ENCODE measurements at places on chromosomes 6 and 20.

DNA sequence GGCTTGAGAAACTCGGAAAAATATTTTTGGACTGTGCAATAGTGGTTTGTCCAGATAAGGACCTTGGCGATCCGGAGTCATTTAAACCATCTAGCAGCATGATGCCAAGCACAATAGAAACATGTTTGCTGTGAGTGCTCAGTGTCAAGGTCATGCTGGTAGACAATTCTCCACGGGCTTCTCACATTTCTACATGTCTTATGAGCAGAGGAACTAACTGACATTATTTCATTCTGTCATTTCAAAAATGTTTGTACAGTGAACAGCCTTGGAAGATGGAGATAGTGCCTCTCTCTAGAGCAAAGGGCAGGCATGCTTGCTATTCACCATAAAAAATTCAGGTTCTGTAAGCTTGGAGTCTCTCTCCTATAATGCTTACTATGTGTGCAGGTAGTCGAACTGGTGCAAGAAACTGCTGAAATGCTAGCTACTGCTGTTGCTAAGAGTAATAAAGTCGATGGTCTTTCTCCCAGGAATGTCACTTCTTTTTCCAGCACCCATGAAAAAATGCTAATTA lies 25.4 kb upstream of the CCN2 start:
- DNase-seq: peak; percentile 54

GRCh38 chr6:90118581-90118980 lies 178.1 kb downstream of the BACH2 start:
- no peak for DNase-seq

- no peak for DNase-seq
These were observed 97.6 kb upstream of the AKIRIN2 start for GRCh38 chr6:87799651-87800050.

DNA sequence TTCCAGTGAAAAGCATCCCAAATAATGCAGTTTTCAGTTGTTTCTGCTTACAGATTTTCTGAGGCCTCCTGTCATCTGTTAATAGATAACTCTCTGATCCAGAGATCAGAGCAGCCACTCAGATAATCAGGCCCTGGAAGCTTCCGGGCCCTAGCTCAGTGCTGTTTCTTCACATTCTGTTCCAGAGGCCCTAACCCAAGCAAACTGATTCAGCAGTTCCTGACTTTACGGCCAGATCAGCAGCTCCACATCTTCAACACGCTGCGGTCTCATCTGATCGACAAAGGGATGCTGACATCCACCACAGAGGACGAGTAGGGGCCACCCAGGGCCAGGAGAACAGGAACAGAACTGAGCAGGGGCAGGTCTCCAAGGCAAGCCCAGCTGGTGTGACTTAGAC lies 63.1 kb downstream of the CDS2 start:
- DNase-seq: no peak

DNA sequence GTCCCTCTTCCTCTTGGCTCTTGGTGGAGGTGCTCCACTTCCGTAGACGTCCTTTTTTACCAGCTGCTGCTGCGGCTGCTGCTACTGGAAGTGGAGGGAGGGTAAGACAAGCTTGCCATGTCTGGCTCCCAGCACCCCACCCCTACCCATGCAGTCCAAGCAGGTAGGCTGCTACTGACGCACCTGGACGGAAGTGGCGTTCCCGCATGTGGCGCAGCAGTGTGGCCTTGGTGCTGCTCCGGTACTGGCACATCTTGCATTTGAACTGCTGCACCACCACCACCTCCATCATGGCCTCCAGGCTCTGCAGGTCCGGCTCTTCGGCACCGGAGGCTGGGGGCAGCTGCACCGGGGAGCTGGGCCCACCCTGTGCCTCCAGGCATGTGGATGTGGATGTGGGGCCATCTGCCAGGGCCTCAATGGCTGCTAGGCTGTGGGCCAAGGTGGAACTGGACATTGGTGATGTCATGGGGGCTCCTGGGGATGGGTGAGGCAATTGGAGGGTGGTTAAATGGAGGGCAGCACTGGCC lies 4.4 kb downstream of the ZNF335 start:
- no peak for DNase-seq

DNA sequence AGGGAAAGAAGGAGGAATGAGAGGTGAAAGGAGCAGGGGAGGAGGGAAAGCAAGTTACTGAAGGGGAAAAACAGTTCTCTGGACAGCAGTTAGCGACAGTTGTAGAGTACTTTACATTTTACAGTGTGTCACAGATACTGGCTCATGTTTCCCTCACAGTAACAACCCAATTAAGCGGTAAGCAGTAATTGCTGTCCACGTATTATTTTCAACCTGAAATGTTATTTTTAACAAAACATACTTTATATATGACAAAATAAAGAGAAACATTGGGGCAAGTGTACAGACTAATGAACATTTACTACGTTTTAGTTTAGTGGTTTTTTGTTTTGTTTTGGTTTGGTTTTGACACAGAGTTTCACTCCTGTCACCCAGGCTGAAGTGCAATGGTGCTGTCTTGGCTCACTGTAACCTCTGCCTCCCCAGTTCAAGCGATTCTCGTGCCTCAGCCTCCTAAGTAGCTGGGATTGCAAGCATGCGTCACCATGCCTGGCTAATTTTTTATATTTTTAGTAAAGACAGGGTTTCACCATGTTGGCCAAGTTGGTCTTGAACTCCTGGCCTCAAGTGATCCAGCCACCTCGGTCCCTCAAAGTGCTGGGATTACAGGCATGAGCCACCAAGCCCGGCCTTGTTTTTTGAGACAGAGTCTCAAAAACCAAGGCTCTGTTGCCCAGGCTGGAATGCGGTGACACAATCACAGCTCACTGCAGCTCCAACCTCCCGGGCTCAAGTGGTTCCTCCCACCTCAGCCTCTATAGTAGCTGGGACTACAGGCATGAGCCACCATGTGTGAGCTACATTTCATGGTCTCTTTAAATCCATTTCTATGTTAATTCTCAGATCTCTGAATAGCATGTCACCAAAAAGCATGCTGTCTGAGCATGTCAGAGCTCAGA lies 22.6 kb upstream of the BTN3A2 start:
- peak; percentile 63 for DNase-seq

DNA sequence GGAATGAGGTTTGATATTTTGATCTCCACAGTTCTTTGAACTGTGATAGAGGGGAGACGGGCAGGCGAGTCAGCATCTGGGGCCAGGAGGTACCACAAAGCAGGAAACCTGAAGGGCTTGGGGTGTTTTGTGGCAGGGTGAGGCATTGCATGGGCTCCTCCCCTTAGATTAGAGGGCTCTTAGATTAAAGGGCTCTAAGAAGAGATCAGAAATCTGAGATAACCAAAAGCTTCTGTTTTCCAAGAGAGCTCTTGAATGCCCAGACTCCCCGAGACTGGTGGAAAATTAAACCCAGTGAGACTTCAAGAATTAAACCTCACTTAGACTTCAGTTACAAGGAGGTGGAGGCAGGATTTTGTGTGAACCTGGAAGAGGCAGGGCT lies 2.4 kb upstream of the GPX5 start:
- DNase-seq: no peak

- peak; percentile 94 for DNase-seq
These were observed 69.6 kb downstream of the JAG1 start for GRCh38 chr20:10603971-10604864.

DNA sequence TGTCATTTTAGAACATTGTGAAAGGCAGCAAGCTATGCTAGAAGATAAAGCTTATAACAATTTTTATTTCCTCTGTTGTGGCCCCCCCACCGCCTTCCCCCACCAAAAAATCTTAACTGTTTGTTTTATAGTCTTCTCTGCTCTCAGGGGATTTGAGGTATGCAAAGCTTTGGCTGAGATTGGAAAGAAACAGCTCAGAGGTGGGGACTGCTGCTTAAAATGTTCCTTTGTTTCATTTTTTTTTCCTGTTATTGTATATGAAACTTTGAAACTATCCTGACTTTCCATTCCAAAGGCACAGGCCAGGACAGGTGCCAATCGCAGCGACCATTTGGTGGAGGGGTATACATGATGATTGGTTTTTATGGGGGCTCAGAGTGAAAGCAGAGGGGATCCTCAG lies 114.7 kb upstream of the PHACTR1 start:
- peak; percentile 79 for DNase-seq
